PC-3 (cell line): ENCODE measurements at places on chromosomes 16 and 17.

GRCh38 chr16:9280069-9280466 is 188.6 kb downstream of the HAPSTR1 start:
- DNase-seq: no peak

DNA sequence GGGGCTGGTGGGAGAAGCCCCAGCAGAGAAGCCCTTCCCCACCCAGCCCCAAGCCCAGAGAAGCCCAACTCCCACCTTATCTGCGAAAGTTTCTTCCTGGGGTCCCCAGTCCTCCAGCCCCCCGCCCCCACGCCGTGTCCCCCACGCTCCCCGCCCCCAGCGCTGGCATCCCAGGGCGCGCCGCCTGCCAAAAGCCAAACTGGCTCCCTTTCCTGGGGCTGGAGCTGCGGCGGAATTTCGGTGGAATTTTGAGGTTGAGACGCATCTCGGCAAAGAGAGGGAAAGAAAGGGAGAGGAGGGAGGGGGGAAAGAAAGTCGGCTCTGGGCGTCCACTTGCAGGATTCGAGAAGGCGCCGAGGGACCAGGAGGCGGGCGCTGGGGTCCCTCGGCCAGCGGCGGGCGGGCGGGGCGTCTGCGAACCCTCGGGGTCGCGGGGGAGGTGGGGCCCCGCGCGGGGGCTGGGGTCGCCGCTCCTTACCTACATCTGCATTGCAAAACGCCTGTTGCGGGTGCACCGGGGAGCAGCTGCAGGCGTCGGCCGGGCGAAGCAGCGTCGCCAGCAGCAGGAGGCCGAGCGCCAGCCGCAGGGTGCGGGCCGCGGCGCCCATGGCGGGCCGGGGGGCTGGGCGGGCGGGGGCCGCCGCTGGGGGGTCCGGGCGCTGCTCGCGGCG is 571 bp downstream of the TIMP2 start:
- DNase-seq: peak; percentile 48

DNA sequence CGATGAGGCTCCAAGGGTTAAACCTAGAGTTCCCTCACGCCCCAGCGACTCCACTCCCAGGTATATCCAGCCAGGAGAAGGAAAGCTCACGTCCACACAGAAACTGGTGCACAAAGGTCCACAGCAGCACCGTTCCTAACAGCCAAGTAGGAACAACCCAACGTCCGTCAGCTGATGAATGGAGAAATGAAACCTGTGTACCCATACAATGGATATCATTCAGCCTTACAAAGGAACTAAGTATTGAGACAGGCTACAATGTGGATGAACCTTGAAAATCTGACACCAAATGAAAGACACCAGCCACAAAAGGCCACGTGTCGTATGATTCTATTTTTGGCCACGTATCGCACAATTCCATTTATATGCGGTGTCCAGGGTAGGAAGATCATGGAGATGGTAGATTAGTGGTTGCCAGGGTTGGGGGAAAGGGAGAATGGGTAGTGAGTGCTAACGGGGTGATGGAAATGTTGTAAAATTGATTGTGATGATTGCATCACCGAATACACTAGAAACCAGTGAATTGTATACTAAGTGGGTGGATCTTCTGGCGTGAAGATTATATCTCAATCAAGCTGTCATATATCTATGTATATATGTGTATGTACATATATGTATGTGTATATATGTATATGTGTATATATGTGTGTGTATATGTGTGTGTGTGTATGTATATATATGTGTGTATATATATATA is 30.1 kb downstream of the NLRC3 start:
- DNase-seq: no peak

DNA sequence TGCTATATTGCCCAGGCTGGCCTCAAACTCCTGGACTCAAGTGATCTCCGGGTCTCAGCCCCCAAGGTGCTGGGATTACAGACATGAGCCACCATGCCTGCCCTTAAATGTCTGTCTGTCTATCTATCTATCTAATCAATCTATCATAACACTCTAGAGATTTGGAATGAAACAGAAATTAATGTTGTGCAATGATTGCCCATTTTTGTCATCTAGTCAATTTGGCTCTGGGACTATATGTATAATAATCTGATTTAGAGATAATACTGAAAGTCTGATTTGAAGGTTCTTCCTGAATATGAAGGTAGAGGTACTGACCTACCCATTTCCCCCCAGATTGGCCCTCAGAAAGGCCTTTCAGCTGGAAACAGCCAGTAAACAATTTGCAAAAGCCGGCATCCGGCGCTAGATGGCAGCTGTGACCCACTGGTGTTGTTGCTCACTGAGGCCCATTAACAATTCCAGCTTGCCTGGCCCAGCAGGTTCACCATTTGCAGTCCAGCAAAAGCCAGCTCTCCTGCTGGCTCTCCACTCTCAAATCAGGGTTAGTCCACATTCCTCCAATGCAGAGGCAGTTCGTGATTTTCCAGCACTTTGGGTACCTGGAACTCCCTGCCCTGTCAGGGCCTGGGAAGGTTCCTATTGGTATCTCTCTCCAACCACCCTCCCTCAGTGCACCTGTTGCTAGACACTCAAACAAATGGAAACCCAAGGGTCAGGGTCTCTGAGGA is 22.9 kb upstream of the C16orf87 start:
- peak; percentile 66 for DNase-seq

DNA sequence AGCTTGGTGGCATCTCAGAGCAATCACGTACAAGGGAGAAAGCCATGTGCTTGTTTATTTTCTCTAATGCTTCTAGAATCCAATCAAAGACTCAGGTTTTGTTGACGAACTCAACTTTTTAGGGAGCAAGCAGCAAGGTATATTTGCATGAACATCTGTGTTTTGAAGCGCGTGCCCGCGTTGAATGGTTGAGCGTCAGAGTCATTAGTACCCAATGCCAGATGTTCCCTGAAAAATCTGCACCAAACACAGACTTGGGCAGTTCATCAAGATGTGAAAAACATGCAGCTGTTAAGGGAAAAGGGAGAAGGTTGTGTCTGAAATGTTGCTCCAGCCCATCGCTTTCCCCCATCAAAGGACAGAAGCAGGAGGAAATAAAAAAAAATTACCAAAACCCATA is 170.4 kb downstream of the SNX29 start:
- DNase-seq: no peak

- no peak for DNase-seq
Measured at GRCh38 chr17:7969433-7969832, 33.0 kb upstream of the GUCY2D start.

DNA sequence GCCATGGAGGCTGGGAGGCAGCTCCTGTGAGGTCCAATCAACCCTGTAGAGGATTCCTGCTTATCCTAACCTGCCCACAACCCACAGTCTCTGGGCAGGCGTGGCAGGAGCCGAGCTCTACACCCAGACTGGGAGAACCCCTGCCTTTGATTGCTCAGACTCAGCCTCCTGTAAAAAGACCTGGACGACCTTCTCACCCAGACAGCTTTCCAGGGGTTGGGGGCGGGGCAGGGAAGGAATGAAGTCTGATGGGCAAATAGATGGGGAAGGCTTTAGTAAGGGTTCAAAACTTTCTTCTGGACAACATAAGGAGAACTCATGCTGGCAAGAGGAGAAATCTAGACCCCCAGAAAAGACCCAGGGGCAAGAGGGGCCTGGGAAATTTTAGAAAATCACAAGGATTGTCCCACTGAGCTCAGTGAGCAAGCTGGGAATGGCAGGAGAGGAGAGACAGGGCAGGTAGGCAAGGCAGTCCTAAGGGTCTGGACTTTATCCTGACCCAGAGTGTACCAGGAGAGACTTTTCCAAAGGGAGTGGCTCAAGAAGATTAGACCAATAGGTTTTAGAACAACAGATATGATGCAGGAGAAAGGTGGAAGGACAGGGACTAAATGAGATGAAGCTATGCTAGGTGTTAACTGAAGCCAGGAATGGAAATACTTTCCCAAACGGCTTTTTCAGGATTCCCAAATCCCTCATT is 70.8 kb downstream of the TMEM132E start:
- no peak for DNase-seq

GRCh38 chr16:57525761-57526160 is 10.6 kb downstream of the CCDC102A start:
- DNase-seq: no peak

- no peak for DNase-seq
Measured at GRCh38 chr16:85917959-85918358, 19.0 kb downstream of the IRF8 start.

DNA sequence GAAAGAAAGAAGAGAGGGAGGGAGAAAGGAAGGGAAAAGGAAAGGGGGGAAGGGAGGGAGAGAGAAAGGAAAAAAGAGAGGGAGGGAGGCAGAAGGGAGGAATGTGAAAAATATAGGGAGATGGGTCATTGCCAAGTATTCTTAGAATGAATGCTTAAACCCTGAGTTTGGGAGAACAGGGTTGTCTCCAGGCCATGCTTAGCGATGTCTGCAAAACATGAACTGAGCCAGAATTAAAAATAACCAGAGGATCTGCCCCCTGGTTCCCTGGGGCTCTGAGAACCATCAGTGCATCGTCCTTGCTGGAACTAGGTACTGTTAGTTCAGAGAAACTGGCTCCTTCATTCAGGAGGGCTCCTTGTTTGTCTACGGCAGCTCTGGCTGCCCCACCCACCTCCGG is 170.4 kb downstream of the IRX5 start:
- DNase-seq: no peak

GRCh38 chr16:35195173-35195863 is 1735.9 kb downstream of the TP53TG3F start:
- DNase-seq: no peak
